Thyroid gland (tissue), 4 donors: ENCODE measurements at places on chromosomes 3 and 15.

DNA sequence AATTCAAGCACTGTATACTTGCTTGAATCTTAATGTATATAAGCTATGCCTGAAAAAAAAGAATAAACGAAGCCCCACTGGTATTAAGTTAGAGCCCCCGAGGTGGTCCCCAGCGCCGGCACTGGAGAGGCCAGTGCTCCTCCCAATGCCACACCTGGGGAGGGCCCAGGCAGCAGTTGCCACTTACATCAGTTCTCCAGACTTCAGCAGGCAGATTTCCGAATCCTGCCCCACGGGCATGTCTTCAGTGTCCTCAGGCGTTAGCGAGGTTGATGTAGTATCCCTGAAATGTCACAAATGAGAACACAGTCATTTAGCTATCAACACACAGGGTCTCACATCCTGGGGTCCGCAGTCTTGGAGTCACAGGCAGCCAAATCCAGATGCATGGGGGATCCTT lies 7.0 kb upstream of the CXCR6 start:
- DNase-seq, result no peak
- H3K27ac ChIP-seq, result no peak overlapping the region
- peaks cover 42% of the 10 kb centered on the region for H3K36me3 ChIP-seq
- no peaks in the 10 kb centered on the region for H3K27me3 ChIP-seq

GRCh38 chr3:43389388-43390254 lies 103.3 kb downstream of the SNRK start:
- peak; percentile 59 for DNase-seq
- no peaks in the 10 kb centered on the region for H3K27me3 ChIP-seq
- H3K4me1 ChIP-seq, result peaks cover 41% of the 10 kb centered on the region

GRCh38 chr3:79983118-79983517 lies 215.3 kb upstream of the ROBO1 start:
- H3K4me3 ChIP-seq, result no peak overlapping the region
- H3K4me1 ChIP-seq, result no peaks in the 10 kb centered on the region
- H3K27ac ChIP-seq, result no peak overlapping the region
- no peaks in the 10 kb centered on the region for H3K27me3 ChIP-seq

- H3K27ac ChIP-seq, result no peak overlapping the region
- no peaks in the 10 kb centered on the region for H3K36me3 ChIP-seq
- DNase-seq, result peak; percentile 20
- H3K4me1 ChIP-seq, result peaks cover 20% of the 10 kb centered on the region
- H3K4me3 ChIP-seq, result no peak overlapping the region
These were observed 46.4 kb upstream of the HES1 start for GRCh38 chr3:194089357-194090177.

GRCh38 chr3:24485511-24485910 lies 9.1 kb downstream of the THRB start:
- no peak overlapping the region for H3K4me3 ChIP-seq
- no peak for DNase-seq
- H3K27ac ChIP-seq, result no peak overlapping the region
- no peaks in the 10 kb centered on the region for H3K27me3 ChIP-seq
- peaks cover 3% of the 10 kb centered on the region for H3K4me1 ChIP-seq
